ENCODE measurements at places on chromosomes 13 and 19.

DNA sequence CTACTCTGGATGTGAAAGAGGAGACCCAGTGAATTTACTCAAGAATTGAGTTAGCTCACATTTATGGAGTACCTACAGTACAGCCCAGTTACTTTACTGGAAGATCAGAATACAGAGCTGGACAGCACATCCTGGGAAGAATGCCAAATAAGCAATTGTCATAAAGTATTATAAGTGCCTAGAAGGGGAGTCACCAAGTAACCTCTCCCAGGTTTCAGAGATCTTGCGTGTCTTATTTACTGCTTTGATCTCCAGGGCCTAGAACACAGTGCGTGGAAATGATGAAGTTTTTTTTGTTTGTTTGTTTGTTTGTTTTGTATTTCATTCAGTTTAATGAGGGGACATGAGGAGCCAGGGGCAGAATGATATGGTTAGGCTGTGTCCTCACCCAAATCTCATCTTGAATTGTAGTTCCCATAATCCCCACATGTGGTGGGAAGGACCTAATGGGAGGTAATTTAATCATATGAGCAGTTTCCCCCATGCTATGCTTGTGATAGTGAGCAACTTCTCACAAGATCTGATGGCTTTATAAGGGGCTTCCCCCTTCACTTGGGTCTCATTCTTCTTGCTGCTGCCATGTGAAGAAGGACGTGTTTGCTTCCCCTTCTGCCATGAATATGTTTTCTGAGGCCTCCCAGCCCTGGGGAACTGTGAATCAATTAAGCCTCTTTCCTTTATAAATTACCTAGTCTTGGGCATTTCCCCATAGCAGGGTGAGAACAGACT is 5.2 kb downstream of the GARRE1 start:
- DNase-seq, result no peak

- DNase-seq, result no peak
Observed at GRCh38 chr13:72745260-72745659, 17.5 kb downstream of the BORA start.

- DNase-seq, result no peak
Observed at GRCh38 chr19:51599084-51599483, 28.0 kb downstream of the ZNF175 start.

- DNase-seq, result no peak
Observed at GRCh38 chr13:78326633-78327032, 276.7 kb downstream of the POU4F1 start.

- no peak for DNase-seq
Observed at GRCh38 chr13:39954476-39954875, 299.0 kb downstream of the COG6 start.

GRCh38 chr19:39825531-39826076 is 8.4 kb downstream of the DYRK1B start:
- no peak for DNase-seq

All from T-helper 1 cell (primary cell).